Thoracic aorta (tissue), 2 donors: ENCODE measurements at places on chromosomes 2 and 18. TPM values are rescaled to one million over a fixed set of nuclear protein-coding genes. Genes with fewer than 3 reads are reported as not detected.

Gene PMAIP1
- total RNA-seq = not detected

DNA sequence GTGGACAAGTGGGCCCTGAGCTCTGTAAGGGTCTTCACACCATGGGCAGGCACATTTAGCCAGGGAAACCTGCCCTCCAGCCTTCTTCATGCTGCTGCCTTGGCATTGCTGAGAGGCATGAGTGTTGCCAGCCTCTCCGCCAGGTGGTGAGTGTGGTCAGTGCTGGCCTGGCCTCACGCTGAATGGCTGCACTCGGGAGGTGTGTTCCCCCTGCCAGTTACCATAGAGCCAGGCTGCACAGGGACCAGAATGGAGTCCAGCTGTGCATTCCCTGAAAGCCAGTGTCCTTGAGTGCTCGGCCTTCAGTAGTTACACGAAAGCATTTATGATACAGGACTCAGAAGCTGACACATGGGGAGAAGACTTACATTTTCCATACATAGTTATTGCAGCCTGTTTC, 139.7 kb downstream of the ATP9B start:
- peaks cover 8% of the 10 kb centered on the region for H3K36me3 ChIP-seq
- H3K4me1 ChIP-seq = no peaks in the 10 kb centered on the region
- no peak for DNase-seq
- no peaks in the 10 kb centered on the region for H3K27me3 ChIP-seq

DNA sequence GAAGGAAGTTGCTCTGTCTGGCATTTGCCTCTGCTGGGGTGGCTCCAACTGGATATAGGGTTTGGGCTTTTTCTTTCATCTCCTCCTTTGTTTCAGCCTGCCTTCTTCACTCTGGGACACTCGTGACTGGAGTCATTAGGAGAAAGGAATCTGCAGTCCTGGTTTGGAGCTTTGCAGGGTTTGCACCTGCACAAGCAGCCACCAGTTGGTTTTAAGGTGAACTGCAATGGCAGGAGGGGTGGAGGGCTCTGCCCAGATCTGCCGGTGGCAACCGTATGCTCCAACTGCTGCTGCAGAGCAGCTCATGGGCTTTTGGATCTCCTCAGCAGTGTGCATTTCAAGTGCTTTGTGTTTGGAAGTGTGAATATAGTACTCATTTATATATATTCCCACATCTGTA, 131.3 kb upstream of the MGAT5 start:
- no peak for DNase-seq
- H3K27ac ChIP-seq = no peak overlapping the region
- H3K27me3 ChIP-seq = no peaks in the 10 kb centered on the region

GRCh38 chr2:84846741-84847142, 34.1 kb downstream of the TRABD2A start:
- no peaks in the 10 kb centered on the region for H3K4me1 ChIP-seq
- no peak for DNase-seq
- no peaks in the 10 kb centered on the region for H3K27me3 ChIP-seq
- H3K27ac ChIP-seq = no peak overlapping the region
- no peak overlapping the region for H3K4me3 ChIP-seq

DNA sequence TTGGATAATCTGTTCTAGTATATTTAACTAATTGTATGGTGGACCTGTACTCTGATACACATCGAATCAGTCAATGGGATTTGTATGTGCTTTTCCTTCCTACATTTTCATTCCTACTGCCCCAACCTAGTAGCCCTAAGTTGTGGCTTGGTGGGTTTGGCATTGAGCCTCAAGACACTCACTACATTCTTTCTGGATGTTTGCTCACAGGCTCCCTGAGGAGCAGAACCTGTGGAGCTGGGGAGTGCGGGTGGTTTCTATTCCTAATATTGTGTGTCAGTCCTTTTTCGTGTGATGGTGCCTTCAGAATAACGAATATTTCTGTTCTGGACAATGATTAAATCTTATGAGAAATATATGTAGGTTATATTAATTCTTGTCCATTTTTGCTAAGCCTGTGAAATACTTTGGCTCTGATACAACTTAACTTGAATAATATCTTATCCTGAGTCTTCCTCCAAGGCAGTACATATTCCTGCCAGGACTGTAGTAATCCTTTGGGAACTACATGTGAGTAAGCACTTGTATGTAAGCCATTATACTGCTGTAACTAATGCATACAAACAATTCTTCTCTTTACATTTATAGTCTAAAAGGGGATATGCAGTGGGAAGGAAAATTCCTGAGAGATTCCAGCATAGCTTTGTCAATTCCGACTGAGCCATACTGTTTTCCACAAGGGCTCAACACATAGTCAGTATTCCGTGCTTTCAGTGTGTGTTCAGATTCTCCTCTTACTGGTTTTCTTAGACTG, 150.6 kb downstream of the AGPS start:
- H3K4me1 ChIP-seq = no peaks in the 10 kb centered on the region
- no peaks in the 10 kb centered on the region for H3K36me3 ChIP-seq
- H3K27me3 ChIP-seq = no peaks in the 10 kb centered on the region
- H3K4me3 ChIP-seq = no peak overlapping the region
- DNase-seq = no peak
- H3K27ac ChIP-seq = no peak overlapping the region

Gene ST8SIA5
- total RNA-seq = 0.14 TPM

GRCh38 chr2:238954841-238955591, 107.1 kb downstream of the TWIST2 start:
- H3K4me3 ChIP-seq = no peak overlapping the region
- no peak for DNase-seq
- no peak overlapping the region for H3K27ac ChIP-seq
- H3K36me3 ChIP-seq = no peaks in the 10 kb centered on the region
- no peaks in the 10 kb centered on the region for H3K4me1 ChIP-seq

- no peak overlapping the region for H3K4me3 ChIP-seq
- no peak for DNase-seq
- no peaks in the 10 kb centered on the region for H3K36me3 ChIP-seq
Measured at GRCh38 chr2:127043367-127044164, 63.4 kb downstream of the BIN1 start.

DNA sequence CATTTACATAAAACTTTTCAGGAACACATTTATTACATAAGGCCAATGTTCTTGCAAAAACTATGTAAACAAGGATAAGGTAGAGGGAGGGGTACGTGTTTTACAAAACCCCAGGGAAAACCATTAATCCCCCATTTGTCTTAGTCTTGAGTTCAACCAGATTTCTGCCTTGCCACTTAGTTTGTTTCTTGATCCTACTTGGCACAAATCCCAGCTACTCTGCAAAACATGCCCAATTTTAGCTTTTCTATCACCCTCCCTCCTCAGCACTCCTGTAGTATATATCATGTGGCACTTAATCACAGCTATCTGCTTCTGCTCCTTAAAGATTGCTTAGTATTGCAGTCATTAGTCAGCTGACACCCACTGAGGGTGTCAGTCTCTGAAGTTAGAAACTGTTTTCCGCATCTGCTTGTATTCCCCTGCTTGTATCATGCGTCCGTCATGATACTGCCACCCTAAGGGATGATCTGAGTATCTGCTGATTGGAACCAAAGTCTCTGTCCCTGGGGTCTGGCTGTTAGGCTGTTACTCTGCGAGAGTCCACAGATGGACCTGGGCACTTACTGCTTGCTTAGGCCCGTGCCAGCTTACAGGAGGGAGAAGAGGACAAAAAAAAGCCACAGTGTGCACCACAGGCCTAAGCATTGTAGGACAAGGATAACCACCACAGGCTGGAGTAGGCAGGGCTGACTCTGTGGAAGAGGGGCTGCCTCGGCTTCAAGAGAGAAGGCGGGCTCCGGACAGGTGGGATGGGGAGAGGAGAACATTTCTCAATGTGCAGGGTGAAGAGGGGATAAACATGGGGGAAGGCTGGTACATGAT, 82.2 kb downstream of the EPAS1 start:
- no peaks in the 10 kb centered on the region for H3K27me3 ChIP-seq
- H3K4me1 ChIP-seq = peaks cover 40% of the 10 kb centered on the region
- no peak overlapping the region for H3K27ac ChIP-seq

DNA sequence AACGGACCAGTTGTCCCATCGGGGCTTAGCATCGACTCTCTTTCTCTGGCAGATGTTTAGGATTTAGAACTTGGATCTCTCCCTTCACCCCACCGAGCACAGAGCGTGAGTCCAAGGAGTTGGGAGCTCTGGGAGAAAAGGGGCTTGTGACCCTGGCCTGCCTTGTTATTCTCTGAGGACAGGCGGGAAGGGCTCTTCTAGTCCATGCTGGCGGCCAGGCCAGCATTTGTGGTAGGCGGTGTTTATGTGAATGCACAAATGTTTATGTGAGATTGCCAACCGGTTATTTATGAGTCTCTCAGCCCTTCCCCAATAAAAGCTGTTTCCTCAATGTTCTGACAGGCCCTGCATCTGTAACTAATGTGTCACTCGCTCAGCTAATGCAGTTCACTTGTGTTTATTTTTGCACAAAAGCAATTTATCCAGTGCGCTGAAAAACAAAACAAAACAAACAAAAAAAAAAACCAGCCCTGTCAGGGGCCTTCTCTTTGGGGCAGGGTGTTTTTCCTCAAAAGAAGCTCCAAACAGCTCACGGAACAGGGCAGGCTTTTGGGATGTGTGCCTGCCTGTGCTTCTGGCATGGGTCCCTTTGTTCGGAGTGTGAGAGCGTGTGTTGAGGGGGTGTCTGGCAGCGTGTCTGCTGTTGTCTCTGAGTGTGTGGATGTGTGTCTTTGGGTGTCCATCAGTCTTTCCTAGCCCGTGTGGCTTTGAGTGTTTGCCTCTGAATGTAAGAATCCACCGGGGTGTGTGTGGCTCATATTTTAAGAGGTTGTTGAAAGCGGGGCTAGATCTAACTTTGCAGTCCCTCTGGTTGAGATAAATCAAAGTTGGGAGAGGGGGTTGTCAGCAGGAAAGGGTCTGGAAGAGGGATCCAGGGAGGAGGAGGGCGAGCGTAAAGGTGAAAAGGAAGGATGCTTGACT, 52.8 kb upstream of the HAAO start:
- no peaks in the 10 kb centered on the region for H3K27me3 ChIP-seq
- peaks cover 84% of the 10 kb centered on the region for H3K4me1 ChIP-seq
- H3K4me3 ChIP-seq = no peak overlapping the region
- DNase-seq = no peak
- no peaks in the 10 kb centered on the region for H3K36me3 ChIP-seq
